ENCODE measurements at places on chromosomes 1 and 21.

DNA sequence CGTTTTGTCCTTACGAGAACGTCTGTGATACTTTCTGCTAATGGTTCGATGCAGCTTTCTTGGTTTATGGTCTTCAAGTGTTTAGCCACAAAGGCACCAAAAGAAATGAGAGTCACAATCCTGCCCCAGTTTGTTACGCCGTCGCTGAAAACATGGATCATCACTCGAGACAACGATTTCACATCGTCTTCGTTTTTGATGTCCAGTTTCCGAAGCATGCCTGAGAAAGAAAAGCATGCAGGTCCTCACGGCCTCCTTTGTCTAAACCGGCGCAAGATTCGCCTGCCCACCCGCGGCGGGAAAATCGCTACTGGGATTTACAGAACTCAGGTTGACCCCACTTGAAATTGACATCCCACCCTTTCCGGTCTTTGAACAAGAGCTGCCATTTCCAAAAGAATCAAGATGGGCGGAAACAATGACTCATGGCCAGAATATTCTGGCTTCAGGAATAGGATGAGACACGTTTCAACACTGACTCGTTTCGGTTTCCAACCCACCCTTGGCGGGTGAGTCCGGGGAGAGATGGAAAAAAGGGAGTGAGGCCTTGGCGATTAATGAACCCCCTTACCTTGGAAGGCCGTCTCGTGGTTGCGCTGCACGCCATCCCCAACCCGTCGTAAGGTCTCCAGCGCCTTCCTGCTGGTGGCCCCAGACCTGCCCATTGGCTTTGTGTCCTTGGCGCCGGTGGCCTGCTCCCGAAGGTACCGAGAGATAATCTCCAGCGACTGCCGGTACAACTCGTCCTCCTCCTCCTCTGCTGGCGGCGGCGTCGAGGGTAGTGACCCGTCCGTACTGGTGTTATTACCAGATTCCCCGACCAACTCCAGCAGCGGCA is 919 bp downstream of the MCL1 start:
- DNase-seq: peak; percentile 48

DNA sequence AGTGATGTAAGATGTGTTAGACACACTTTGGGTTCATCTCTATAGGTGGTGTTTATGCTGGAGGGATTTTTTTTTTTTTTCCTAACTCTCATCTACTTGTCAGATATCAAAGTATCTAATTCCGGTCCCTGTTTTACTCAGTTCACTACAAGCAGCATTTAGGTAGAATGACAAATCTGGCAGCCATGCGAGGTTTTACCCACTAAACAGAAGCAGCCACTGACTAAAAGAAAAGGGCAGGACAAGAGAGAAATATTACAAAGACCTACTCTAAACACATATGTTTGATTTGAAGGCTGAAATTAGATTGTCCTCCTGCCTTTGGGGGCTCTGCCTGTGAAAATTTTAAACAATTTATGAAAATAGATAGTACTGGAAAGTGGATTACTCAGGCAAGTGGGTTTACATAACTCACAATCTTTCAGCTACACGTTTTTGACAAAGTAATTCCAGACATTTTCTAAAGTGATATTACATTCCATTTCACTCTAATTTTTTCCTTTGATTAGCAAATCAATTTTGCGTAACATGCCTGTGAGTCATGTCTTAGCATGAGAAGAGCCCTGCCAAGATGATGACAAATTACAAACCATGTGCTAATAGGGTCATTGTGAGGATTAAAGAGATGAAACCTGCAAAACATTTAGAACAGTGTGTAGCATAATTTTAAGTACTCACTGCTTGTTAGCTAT is 172.6 kb downstream of the PLA2G4A start:
- DNase-seq: no peak

DNA sequence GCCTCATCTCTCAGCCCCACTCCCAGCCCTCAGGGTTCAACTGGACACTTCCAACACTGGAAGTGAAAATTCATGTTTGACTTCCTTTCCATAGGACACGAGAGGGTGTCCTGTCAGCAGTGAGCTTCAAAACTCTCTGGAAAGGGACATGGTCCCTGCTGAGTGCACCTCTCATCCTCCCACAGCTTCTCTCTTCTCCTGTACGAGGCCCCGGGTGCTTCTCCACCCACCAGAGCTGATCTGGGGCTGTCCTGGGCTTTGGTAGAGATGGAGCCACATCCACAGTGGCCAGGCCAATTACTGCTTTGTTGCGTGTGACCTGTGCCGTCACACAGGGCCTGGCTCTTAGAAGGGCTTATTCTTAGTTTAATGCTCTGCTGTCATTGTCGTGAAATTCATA is 182.3 kb downstream of the RRAGC start:
- no peak for DNase-seq

DNA sequence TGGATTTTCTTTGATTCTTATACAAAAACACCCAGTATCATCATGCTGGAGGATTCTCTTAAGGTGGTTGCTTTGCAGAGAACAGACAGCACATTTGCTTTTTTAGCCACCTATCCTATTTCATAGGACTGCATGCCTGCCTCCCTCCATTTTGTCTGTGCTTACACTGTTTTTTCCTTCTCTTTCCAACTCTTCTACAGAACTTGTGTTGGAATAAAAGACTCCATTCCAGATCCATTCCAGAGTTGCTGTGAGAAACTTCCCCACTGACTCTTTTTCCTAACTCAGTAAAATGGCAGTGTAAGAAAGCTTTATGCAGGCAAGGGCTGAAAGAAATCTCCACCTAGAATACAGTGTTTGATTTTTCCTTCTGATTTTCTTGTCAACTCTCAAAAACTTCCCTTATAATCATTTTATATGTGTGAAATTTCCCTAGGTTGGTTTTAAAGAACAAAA is 5.2 kb upstream of the ARID1A start:
- no peak for DNase-seq

DNA sequence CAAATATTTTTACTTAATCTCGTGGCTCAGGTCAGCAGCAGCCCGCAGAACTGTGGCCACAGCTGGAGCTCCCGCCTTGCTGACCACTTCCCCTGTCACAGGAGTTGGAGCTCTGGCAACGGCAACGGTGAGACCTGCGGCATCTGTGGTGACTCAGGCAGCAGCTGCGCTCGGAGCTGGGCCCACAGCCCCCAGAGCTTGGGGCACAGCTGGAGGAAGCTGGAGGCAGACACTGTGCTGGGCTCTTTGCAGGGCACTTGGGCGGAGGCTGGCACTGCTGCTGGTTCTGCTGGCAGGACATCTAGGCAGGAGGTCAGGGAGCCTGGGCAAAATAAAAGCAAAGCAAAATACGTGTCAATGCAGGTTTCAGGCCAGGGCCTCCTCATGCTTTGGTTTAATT is at the start of gene LCE3A:
LCE3A (minus strand) TSS at position 301 of the 400 bp plus-strand sequence; CDS start at position 301, 0 bp downstream.
- no peak for DNase-seq

DNA sequence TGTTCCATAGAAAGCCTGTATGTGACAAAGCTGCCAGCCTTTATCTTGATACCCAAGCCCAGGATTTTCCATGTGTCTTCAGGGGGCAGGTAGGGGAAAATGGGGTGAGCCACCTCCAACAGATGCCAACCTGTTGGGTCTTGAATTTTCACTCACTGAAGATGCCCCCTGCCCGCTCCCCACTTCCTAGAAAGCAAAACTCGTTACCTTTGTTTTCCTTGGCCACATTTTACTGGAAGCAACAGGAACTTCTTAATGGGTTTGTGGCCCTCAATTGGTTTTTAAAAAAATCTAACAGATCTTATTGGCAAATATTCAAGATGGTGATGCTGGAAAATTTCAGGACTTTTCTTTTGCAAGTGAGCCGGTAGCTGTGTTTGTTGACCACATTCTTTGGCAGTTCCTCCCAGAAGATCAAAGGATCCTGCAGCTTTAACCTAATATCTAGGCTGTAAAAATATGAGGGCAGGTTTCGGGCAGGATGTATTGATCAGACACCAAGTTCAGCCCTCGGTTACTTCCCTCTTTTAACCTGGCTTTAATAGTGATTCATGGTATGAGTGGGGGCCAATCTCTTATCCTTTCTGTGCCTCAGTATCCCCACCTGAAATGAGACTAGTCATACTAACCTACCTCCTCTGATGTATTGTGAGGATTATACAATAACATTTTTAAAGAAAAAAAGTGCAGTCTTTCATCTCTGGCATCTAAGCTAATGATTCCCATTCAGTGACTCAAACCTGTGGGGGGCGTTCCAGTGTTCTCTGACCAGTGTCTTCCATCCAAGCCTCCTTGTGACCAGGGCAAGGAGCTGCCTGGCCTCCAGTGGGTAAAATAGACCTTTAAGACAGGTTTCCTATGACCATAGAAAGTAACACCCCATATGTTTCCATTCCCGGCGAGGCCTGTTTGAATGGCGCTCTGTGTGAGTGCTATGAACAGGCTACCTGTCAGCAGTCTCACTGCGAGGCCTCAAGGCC is 21.3 kb upstream of the GNPAT start:
- no peak for DNase-seq

Measured in naive thymus-derived CD8-positive, alpha-beta T cell (primary cell).